ENCODE measurements at places on chromosomes 5 and 9.

- DNase-seq: no peak
These were observed 51.9 kb downstream of the IPPK start for GRCh38 chr9:92617951-92618510.

GRCh38 chr9:108883085-108883484, 21.0 kb downstream of the ACTL7A start:
- no peak for DNase-seq

DNA sequence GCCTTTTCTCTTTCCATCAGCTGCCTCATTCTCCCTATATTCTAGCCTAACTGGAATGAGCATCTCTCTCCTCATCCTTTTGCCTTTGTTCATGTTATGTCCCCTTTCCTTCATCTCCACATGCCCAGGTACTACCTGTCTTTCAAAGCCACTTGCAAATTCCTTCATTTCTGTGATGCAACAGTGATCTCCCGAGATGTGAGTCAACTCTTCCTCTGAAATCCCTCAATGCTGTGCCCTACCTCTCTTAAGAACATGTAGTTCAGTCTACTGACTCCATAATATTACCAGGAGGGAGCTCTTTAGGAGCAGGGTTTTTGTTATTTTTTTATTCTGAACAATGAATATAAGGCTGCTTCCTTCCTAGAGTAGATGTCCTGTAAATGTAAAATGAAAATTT, 91.6 kb downstream of the ZNF462 start:
- DNase-seq: no peak

DNA sequence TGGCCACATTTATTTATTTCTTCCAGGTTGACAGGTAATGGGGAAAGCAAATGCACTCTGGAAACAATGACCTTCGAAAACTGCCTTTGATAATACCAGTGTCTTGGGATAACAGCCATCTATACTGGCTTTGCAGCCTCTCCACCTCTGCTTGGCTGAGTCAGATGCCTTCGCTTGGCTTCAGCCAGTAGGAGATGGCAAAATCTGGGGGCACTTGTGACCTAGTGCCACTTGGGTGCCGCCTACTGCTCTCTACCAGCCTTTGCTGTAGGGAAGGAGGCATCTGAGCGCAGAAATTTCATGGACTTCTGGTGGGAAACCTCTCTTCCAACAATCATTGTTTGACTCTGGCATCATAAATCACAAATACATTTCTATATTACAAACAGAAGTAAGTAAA, 21.8 kb downstream of the FYB1 start:
- no peak for DNase-seq

DNA sequence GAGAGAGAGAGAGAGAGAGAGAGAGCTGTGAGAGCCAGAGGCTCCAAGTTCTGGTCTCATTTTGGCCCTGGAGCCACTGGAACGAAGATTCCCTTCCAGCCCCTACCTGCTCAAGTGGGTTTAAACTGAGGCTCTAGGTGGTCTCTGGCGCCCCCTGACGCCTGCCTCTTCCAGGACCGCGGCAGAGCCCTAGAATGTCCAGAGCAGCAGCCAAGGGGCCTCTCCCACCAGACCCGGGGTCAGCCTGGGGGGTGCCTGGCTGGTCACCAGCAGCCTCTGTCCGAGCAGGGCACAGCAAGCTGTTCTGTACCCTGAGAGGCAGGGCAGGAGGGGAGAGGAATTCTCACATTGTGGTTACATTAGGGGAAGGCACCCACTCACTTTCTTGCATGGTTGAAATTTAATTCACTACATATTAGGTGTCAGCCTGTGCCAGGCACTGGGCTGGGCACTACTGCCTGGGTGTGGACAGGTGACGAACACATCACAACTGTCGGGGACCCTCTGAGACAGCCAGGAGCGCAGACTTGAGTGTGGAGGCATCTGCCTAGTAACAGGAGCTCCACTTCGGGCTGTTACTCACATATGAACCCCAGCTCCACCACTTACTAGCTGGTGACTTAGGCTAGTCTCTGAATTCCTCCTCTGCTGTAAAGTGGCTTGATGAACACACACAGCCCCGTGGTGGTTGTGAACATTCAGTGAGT, 44.5 kb downstream of the AMBP start:
- no peak for DNase-seq

GRCh38 chr9:32941701-32942100, 59.7 kb downstream of the APTX start:
- DNase-seq: no peak

- no peak for DNase-seq
These were observed 133.6 kb downstream of the PTPRD start for GRCh38 chr9:10479172-10479571.

- DNase-seq: no peak
These were observed 398.0 kb upstream of the KIF2A start for GRCh38 chr5:61907995-61908394.

DNA sequence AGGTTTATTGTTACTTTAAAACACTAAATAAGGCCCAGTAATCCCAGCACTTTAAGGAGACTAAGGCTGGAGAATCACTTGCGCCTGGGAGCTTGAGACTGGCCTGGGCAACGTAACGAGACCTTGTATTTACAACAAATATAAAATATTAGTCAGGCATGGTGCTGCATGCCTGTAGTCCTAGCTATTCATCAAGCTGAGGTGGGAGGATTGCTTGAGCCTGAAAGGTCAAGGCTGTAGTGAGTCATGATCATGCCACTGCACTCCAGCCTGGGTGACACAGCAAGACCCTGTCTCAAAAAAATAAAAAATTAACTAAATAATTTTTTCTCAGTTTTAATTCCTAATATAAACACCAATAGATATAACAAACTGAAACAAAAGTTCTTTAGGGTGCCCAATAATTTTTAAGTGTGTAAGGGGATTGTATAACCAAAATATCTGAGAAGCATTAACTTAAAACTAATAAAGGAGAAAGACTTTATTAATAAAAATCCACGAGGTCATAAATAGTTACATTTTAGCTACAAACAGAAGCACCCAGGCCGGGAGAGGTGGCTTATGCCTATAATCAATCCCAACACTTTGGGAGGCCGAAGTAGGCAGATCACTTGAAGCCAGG, 32.7 kb downstream of the FAM13B start:
- no peak for DNase-seq

- no peak for DNase-seq
These were observed 197.3 kb upstream of the CLINT1 start for GRCh38 chr5:158056130-158056825.

- DNase-seq: no peak
These were observed 64.3 kb downstream of the CDH18 start for GRCh38 chr5:19923742-19924141.

GRCh38 chr9:75128535-75128934, 40.2 kb downstream of the OSTF1 start:
- DNase-seq: no peak

- DNase-seq: no peak
These were observed 765.3 kb downstream of the MTRR start for GRCh38 chr5:8634219-8634618.

- DNase-seq: no peak
These were observed 19.5 kb upstream of the SNAPC3 start for GRCh38 chr9:15403155-15403554.

GRCh38 chr9:84852617-84853301, 183.2 kb downstream of the NTRK2 start:
- DNase-seq: no peak

- DNase-seq: no peak
These were observed 28.2 kb downstream of the TPPP start for GRCh38 chr5:664994-665360.

DNA sequence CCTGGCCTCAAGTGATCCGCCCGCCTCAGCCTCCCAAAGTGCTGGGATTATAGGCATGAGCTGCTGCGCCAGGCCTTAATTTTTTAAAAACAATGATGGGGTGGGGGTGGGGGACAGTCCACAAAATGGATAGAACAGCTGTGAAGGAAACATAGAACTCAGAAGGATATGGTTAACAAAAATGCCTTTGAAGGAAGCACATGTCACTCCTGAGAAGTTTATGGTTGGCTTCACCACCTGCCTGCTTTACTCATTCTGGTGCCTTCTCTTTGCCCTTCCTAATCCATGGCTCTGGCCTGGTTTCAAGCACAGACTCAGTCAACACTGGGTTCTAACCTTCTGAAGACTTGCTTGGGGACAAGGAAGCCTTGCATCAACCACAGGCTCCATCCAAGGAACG, 10.3 kb downstream of the BAG1 start:
- DNase-seq: no peak

- DNase-seq: no peak
These were observed 13.7 kb upstream of the ADRA1B start for GRCh38 chr5:159902444-159903121.
